ENCODE measurements at places on chromosomes 12 and 14.
A peak's percentile ranks its signal among the peaks of the same experiment; 100 is the strongest.

- H3K27me3 ChIP-seq: no peaks in the 10 kb centered on the region
- H3K4me3 ChIP-seq: no peak overlapping the region
- DNase-seq: no peak
- H3K27ac ChIP-seq: no peak overlapping the region
- H3K4me1 ChIP-seq: no peaks in the 10 kb centered on the region
- H3K36me3 ChIP-seq: no peaks in the 10 kb centered on the region
These were observed 11.8 kb downstream of the LIN7A start for GRCh38 chr12:80925983-80926382.

DNA sequence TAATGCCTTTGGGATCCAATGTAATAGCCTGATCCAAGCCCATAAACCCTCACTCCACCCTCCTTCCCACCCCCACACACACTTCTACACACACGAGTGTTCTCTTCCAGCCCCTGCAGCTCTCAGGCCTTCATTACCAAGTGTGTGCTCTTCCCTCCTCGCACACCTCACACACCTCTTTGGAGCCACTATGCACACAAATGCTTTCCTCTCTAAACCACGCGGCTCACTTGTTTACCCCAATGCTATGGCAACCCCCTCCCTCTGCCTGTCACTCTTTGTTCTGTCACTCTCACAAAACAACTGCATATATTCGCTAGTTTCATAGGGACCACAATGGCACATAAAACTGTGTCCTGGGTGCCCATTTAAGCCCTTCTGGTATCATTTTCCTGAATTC, 35.1 kb downstream of the PPP2R5E start:
- H3K27ac ChIP-seq: peak overlapping the region; percentile 22
- H3K27me3 ChIP-seq: no peaks in the 10 kb centered on the region
- no peak for DNase-seq
- H3K4me1 ChIP-seq: peaks cover 41% of the 10 kb centered on the region

- no peak overlapping the region for H3K27ac ChIP-seq
- H3K4me1 ChIP-seq: peaks cover 3% of the 10 kb centered on the region
- no peak for DNase-seq
- peaks cover 10% of the 10 kb centered on the region for H3K27me3 ChIP-seq
These were observed 11.2 kb downstream of the C1R start for GRCh38 chr12:7081037-7081436.

DNA sequence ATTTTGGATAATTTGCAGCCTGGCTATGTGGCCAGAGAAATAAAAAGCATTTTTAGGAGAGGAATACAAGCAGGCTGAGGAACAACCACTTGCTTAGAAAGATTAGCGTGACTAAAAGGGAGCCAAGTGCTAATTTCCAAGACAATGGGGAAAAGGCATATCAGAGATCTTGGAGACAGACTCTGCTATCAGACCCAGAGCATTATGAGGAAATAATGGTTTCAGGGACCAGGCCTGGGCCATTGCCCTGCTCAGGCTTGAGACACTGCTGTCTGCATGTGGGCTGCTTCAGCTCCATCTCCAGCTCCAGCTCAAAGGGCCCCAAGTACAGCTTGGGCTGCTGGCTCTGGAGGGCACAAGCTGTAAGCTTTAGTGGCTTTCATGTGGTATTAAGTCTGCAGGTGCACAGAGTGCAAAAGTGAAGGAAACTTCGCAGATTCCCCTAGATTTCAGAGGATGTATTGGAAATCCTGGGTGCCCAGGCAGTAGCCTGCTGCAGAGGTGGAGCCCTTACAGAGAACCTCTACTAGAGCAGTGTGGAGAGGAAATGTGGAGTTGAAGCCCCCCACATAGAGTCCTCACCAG, 449.2 kb downstream of the ZFP36L1 start:
- peaks cover 9% of the 10 kb centered on the region for H3K36me3 ChIP-seq
- no peaks in the 10 kb centered on the region for H3K27me3 ChIP-seq

GRCh38 chr12:50088577-50089335, 3.6 kb downstream of the SMARCD1 start:
- H3K27me3 ChIP-seq: no peaks in the 10 kb centered on the region
- peak overlapping the region; percentile 22 for H3K27ac ChIP-seq
- peaks cover 18% of the 10 kb centered on the region for H3K4me1 ChIP-seq
- DNase-seq: peak; percentile 54

Data from memory B cell (primary cell).